ENCODE measurements at places on chromosomes 1 and 21.

DNA sequence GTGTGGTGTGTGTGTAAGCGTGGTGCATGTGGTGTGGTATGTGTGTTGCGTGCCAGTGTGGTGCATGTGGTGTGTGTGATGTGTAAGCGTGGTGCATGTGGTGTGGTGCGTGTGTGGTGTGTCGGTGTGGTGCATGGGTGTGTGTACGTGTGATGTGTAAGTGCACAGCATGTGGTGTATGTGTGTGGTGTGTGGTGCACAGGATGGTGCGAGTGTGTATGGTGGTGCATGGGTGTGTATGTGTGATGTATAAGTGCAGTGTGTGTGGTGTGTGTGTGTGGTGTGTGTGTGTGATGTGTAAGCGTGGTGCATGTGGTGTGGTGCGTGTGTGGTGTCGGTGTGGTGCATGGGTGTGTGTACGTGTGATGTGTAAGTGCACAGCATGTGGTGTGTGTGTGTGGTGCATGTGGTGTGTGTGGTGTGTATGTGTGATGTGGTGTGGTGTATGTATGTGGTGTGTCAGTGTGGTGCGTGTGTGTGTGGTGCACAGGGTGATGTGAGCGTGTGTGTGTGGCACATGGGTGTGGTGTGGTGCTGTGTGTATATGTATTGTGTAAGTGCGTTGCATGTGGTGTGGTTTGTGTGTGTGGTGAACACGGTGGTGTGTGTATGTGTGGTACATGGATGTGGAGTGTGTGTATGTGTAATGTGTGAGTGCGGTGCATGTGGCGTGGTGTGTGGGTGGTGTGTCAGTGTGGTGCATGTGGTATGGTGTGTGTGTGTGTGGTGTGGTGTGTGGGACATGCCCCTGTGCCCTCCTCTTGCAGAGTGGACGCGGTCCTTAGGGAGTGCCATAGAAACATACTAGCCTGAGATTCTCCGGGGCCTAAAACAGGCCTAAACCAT lies 1.1 kb upstream of the C2CD2 start:
- DNase-seq = no peak
- H3K36me3 ChIP-seq = no peaks in the 10 kb centered on the region
- H3K4me1 ChIP-seq = peaks cover 9% of the 10 kb centered on the region
- no peak overlapping the region for H3K27ac ChIP-seq
- no peak overlapping the region for H3K4me3 ChIP-seq

DNA sequence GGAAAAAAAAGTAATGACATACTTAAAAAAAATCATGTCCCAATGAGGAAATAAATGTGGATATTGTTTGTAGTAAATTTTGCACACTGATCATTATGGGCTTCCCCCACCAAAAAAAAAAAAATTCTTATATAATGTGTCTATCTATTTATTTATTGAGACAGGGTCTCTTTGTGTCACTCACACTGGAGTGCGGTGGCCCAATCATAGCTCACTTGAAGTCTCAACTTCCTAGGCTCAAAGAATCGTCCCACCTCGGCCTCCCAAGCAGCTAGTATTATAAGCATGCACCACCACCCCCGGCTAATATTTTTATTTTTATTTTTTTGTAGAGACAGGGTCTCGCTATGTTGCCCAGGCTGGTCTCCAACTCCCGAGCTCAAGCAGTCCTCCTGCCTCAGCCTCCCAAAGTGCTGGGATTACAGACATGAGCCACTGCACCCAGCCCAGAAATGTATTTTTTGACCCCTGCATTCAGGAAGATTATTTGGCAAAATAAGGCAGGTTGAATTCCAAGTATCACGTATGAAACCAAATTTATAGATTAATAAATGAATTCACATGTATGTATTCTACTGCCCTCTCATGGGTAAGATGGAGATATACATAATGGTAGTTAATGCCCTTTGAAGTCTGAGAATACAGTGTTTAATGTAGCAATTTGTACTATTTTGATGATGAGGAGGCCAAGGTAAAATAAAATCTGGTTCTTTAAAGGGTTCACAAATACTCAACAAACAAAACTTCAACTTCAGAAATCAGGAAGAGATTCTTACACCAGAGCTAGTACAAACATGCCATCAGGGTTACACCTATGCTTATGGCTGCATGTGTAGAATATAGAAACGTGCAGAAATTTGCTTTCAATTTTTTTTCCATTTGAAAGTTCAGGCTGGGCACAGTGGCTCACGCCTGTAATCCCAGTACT lies 1.4 kb upstream of the DENND2C start:
- no peak overlapping the region for H3K4me3 ChIP-seq
- DNase-seq = no peak
- no peaks in the 10 kb centered on the region for H3K27me3 ChIP-seq
- H3K27ac ChIP-seq = no peak overlapping the region

GRCh38 chr1:36178471-36179219 lies 22.7 kb downstream of the MAP7D1 start:
- H3K27ac ChIP-seq = no peak overlapping the region
- no peaks in the 10 kb centered on the region for H3K27me3 ChIP-seq
- no peak for DNase-seq
- H3K36me3 ChIP-seq = peaks cover 15% of the 10 kb centered on the region
- H3K4me1 ChIP-seq = peaks cover 15% of the 10 kb centered on the region

DNA sequence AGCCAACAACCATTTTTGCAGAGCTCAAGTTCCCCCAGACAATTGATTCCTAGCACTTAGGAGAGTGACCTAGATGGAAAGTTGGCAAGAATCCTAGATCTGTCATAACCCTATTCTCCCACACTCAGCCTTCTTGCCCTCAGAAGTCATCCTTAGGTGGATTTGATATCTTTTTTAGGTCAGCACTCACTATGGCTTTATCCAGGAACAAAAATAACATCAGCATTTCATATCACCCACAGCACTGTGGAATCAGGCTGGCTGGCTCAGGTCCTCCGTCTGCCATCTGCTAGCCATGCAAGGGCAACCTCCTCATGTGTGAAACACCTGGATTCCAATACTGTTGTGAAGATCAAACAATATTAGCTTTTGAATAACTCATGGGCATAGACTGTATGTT lies 6.0 kb downstream of the DPT start:
- H3K36me3 ChIP-seq = no peaks in the 10 kb centered on the region
- no peaks in the 10 kb centered on the region for H3K27me3 ChIP-seq
- DNase-seq = no peak

DNA sequence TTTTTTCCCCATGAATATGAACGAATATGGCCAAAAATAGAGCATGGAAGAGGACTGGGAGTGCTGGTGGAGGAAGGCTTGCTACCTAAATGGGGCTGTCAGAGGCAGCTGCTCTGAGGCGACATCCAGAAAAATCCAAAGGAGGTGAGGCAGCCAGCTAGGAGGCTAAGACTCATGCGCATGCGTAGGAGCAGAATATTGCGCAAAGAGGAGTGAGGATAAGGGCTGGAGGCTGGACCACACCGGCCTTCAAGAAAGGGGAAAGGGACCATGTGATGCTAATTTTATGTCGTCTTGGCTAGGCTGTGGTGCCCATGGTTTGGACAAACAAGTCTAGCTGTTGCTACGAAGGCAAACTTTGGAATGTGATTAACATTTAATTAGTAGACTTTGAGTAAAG lies 30.5 kb downstream of the HEYL start:
- no peak overlapping the region for H3K27ac ChIP-seq
- no peak for DNase-seq
- no peaks in the 10 kb centered on the region for H3K36me3 ChIP-seq

- H3K36me3 ChIP-seq = no peaks in the 10 kb centered on the region
- H3K27ac ChIP-seq = no peak overlapping the region
- DNase-seq = no peak
- no peak overlapping the region for H3K4me3 ChIP-seq
Observed at GRCh38 chr1:227305894-227306626, 12.2 kb downstream of the CDC42BPA start.

GRCh38 chr1:49026230-49026811 lies 249.6 kb upstream of the BEND5 start:
- no peak for DNase-seq
- no peak overlapping the region for H3K27ac ChIP-seq
- no peaks in the 10 kb centered on the region for H3K36me3 ChIP-seq

DNA sequence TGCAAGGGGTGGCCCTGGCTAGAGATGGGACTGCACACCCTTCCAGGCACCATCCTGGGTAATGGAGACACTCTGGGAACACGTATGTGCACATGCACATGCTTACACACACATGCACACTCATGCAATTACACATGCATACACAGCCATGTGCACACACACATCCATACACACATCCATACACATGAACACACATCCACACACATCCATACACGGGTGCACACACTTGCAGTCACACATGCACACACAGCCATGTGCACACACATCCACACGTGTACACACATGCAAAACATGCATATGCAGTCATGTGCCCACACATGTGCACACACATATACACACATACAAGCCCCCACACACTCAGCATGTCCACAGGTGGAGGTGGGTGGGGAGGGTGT lies 22.3 kb upstream of the POFUT2 start:
- H3K27ac ChIP-seq = no peak overlapping the region
- peaks cover 1% of the 10 kb centered on the region for H3K4me1 ChIP-seq
- H3K36me3 ChIP-seq = no peaks in the 10 kb centered on the region
- DNase-seq = no peak
- H3K27me3 ChIP-seq = no peaks in the 10 kb centered on the region

GRCh38 chr1:98478121-98478520 lies 183.4 kb upstream of the SNX7 start:
- no peaks in the 10 kb centered on the region for H3K27me3 ChIP-seq
- H3K27ac ChIP-seq = no peak overlapping the region
- H3K36me3 ChIP-seq = no peaks in the 10 kb centered on the region
- no peak overlapping the region for H3K4me3 ChIP-seq
- DNase-seq = no peak
- H3K4me1 ChIP-seq = no peaks in the 10 kb centered on the region

GRCh38 chr1:82697965-82698364 lies 897.2 kb downstream of the ADGRL2 start:
- DNase-seq = no peak
- no peak overlapping the region for H3K4me3 ChIP-seq
- no peaks in the 10 kb centered on the region for H3K4me1 ChIP-seq
- no peaks in the 10 kb centered on the region for H3K27me3 ChIP-seq

GRCh38 chr1:8831340-8831739 lies 13.9 kb upstream of the RERE start:
- H3K27ac ChIP-seq = no peak overlapping the region
- DNase-seq = no peak
- H3K4me1 ChIP-seq = 0 out of 2 replicates have a peak, but pooled peaks cover 2% of the 10 kb centered on the region
- no peak overlapping the region for H3K4me3 ChIP-seq

DNA sequence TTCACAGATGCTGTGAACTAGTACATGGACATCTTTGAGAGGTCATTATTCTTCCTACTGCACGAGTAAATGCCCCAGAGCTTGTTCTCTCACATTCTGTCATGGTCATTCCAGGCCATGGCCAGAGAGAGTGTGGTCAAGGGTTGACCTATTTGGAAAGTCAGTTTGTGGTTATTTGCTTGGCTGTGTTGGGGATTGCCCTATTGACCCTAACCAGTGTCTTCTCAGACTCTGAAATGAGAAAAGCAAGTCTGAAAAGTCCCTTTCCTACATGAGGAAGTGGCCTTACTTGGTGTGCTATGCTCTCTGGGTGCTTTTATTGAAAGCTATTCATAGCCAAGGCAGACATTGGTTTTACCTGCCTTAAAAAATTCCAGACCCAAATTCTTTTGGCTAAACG lies 26.6 kb downstream of the CLIC6 start:
- 0 out of 2 replicates have a peak, but pooled peaks cover 1% of the 10 kb centered on the region for H3K27me3 ChIP-seq
- no peaks in the 10 kb centered on the region for H3K36me3 ChIP-seq
- no peak for DNase-seq
- H3K4me3 ChIP-seq = no peak overlapping the region

DNA sequence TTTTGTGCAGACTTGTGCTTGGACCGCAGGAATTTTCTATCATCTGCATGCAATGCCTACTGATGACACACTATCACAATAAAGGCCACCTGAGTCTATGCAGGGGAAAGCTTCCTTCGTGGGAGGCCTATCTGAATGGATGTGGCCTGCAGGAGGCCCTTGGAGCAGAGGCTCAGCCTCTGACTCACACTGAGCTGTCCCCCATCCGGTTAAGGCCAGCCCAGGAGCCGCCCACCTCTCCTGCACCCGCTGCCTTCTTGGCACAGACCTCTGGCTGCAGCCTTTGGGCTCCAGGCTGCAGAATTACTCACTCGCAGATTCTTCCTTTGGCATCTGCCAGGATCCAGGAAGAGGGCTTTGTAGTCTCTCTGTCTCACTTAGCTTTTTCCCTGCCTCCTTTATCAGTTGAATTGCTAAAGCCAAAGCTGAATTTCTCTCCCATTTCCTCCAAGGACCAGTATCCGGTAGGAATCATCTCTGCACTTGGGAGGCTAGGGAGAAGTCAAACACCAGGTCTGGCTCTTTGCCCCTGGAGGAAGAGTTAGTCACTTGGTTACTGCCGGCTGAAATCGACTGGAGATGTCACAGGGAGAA lies 65.1 kb upstream of the JUN start:
- no peak overlapping the region for H3K4me3 ChIP-seq
- no peak for DNase-seq
- no peaks in the 10 kb centered on the region for H3K36me3 ChIP-seq
- H3K4me1 ChIP-seq = peaks cover 2% of the 10 kb centered on the region
- no peak overlapping the region for H3K27ac ChIP-seq

- DNase-seq = no peak
- no peaks in the 10 kb centered on the region for H3K36me3 ChIP-seq
- H3K27me3 ChIP-seq = no peaks in the 10 kb centered on the region
- H3K4me1 ChIP-seq = no peaks in the 10 kb centered on the region
- H3K4me3 ChIP-seq = no peak overlapping the region
Observed at GRCh38 chr1:238710697-238711096, 675.7 kb upstream of the CHRM3 start.

- no peaks in the 10 kb centered on the region for H3K4me1 ChIP-seq
- no peak overlapping the region for H3K27ac ChIP-seq
- no peaks in the 10 kb centered on the region for H3K27me3 ChIP-seq
Observed at GRCh38 chr1:198529414-198529813, 11.1 kb downstream of the ATP6V1G3 start.

DNA sequence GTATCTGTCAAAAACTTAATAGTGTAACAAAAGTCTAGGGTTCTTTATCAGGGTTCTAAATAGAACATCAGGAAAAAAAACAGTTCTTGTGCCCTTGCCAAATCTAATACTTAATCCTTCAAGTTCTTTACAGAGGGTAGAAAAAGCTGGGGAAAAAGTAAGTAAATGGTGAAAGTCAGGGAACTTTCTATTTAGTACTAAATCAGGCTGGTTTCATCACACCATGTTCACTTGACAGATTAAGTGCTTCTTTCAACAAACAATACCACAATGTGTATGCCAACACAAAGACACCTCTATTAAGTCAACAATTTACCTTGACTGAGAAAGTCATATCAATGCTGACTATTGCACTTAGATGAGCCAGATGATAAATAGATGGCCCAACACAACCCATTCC lies 9.7 kb downstream of the DBT start:
- no peaks in the 10 kb centered on the region for H3K4me1 ChIP-seq
- H3K27ac ChIP-seq = no peak overlapping the region
- DNase-seq = no peak
- H3K27me3 ChIP-seq = no peaks in the 10 kb centered on the region
- H3K36me3 ChIP-seq = no peaks in the 10 kb centered on the region
- H3K4me3 ChIP-seq = no peak overlapping the region

- H3K27me3 ChIP-seq = no peaks in the 10 kb centered on the region
- no peaks in the 10 kb centered on the region for H3K36me3 ChIP-seq
- H3K4me3 ChIP-seq = no peak overlapping the region
- DNase-seq = no peak
Observed at GRCh38 chr21:38531591-38531990, 33.3 kb upstream of the ERG start.

GRCh38 chr1:23424293-23425192 lies at the start of gene TCEA3:
Gene TCEA3 (minus strand): TSS chr1:23424748. CDS start chr1:23424633, 115 bp downstream.
- no peak for DNase-seq
- H3K27ac ChIP-seq = no peak within 1 kb of the TSS
- peak within 1 kb of the TSS; percentile 31 for H3K4me3 ChIP-seq
- H3K27me3 ChIP-seq = peaks cover 62% of the 10 kb centered on the region
